GM12891 (cell line): ENCODE measurements at places on chromosomes 7 and 10.

GRCh38 chr10:109956454-109957091, 33.3 kb upstream of the XPNPEP1 start:
- peak; percentile 32 for DNase-seq

GRCh38 chr10:33698033-33698432, 363.6 kb upstream of the NRP1 start:
- no peak for DNase-seq

GRCh38 chr7:74481458-74482196, 27.9 kb downstream of the GTF2IRD1 start:
- no peak for DNase-seq

GRCh38 chr7:44703921-44704320, 44.7 kb upstream of the ZMIZ2 start:
- DNase-seq: no peak

DNA sequence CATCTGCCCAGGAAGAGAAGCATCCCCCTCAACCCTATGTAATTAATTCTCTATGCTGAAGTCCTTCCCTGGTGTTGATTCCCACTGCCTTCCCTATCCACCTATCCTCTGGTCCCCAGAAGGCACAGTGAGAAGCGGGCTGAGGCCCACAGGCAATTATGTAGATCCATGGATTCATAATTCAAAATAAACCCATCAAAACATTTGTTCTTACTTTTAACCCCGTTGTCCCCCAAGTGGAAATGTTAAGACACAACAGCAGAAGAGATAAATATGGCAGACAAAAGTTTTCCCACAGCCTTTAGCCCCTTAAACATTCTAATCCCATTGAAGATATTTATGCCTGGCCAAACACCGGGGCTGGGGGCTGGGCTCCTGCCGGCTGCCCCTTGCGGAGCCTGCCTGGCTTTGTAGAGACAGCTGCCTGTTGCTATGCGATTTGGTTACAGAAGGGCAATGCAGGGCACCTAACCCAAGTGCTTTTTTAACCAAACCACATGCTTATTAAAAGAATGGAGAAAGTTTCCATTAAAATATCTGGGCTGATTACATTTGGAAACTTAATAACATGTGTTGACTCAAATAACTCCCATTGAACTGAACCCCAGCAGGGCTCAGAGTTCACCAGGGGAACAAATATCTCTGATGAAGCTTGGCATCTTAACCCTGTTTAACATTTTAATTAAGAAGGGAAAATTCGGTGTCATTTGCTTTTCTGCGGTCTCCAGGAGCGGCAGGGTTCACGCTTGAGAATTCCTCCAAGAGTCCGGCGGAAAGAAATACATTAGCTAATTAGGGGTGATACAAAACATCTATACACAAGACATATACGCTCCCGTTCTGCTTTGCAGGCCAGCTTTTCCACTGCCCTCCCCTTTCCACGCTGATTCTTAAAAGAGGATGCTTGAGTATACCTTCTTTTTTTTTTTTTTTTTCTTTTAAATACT, 110.8 kb upstream of the FGFR2 start:
- no peak for DNase-seq
